ENCODE measurements at places on chromosomes 2 and 18.

- DNase-seq: no peak
Measured at GRCh38 chr2:142682528-142682927, 194.9 kb upstream of the KYNU start.

DNA sequence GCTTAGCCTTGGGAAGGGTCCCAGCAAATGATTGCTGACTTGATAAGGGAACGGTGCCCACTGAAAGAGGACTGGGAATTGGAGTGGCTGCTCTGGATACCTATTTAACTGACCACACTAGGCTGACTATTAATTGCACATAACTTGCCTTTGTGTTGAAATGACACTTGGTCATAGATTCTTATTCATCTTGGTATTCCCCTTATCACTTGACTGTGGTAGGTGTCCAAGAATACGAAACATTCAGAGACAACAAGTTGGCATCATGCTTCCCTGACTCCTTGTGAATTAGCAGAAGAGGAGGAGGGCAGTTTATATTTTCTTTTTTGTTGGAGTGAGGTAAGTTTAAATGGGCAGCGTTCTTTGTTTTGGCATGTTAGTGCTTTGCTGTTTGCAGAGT, 13.4 kb downstream of the FMNL2 start:
- no peak for DNase-seq

DNA sequence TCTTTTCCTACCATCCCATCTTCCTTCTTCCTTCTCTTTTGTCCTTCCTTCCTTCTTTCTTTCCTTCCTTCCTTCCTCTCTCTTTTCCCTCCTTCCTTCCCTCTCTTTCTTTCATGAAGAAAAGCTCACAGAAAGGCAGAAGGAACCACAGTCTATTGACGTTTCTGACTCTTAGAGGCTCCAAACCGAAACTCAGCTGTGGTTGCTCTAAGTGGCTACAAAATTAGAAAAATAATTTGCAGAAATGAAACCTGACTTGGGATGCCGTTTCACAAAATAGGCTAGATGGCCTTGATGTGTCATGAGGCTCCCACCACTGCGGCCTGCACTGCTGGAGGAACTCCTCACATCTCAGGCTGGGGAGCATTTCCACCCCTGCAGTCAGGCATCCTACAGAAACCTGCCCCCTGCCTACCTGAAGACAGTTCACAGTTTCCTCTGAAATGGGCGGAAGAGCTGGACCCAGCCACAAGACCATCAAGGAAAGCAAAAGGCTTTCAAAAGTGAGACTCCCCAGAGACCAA, 165.6 kb downstream of the SMAD7 start:
- DNase-seq: no peak

GRCh38 chr2:99862566-99862965, 279.8 kb downstream of the AFF3 start:
- no peak for DNase-seq

DNA sequence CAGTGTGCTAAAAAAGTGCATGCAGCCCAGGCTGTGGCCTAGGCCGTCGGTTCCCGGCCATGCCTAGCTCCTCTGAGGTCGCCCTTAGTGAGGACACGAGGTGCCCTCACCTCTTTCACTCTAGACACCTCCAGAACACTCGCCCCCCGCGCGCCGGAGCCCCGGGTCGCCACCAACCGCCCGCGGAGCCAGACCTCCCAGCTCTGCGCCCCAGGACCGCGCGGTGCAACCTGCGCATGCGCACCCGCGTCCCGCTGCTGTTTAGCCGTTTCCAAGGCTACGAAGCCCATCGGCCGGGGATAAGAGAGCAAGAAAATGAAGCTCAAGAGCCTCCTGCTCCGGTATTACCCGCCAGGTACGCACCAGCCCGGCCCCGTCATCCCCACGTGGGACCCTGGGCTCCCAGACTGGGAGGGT, at the start of gene DAW1:
Gene DAW1 (plus strand): TSS at position 257 of the 417 bp plus-strand sequence. CDS start 59 bp downstream, at position 316.
- DNase-seq: no peak

GRCh38 chr18:79796531-79797405, 970 bp upstream of the KCNG2 start:
- DNase-seq: no peak

DNA sequence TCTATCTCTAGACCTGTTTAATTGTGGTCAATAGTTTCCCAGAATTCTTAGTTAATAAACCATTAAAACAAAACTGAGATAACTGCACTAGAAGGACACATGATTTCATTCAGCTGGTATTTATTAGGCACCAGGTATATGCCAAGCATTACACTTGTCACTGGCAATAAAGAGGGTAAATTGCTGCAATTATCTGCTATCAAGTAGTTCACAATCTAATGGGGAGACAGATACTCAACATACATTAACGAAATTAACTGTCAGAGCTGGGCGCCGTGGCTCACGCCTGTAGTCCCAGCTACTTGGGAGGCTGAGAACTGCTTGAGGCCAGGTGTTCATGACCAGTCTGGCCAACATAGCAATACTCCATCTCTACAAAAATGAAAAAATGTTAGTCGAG, 71.7 kb upstream of the WIPF1 start:
- DNase-seq: no peak

DNA sequence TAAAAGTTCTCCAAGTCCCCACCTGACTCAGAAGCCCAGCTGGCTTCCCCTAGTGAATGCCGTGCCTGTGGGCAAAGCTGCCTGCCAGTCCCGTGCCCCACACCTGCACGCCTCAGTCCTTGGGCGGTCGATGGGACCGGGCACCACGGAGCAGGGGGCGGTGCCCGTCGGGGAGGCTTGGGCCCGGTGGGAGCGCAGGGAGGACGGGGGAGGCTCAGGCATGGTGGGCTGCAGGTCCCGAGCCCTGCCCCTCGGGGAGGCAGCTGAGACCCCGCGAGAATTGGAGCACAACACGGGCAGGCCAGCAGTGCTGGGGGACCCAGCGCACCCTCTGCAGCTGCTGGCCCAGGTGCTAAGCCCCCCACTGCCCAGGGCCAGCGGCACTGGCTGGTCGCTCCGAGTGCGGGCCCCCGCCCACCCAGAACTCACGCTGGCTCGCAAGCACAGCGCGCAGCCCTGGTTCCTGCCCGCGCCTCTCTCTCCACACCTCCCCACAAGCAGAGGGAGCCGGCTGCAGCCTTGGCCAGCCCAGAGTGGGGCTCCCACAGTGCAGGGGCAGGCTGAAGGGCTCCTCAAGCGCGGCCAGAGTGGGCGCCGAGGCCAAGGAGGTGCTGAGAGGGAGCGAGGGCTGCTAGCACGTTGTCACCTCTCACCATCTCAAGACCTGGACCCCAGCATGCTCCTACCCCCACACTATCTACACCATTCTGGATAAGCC, 215.5 kb downstream of the TNS1 start:
- no peak for DNase-seq

DNA sequence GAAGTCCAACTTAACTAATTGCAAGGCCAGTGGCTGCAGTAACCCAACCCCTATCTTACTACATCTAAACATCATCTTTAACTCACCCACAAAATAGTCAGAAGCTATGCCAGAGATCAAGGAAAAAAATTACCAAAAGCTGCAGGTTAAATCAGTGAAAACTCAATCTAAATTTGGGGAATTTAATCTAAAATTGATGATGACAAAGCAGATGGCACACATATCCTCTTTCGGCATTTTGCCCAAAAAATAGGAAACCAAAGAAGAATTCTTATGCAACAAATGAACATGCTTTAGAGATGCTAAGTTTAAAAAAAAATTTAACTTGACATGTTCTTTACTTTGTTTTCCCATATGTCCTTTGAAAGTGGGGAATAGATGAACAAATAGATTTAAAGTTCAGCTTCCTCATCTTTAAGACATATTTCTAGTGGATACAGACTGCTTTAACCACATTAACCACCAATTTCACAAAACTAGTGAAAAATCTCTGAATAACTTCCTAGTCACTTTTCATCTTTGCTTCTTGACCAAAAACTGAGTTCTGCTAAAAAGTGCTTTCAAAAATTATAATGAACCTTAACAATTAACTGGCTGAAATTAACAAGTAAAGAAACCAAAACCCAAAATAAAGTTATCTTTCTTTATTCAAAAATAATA, 74.3 kb upstream of the CCDC150 start:
- no peak for DNase-seq

DNA sequence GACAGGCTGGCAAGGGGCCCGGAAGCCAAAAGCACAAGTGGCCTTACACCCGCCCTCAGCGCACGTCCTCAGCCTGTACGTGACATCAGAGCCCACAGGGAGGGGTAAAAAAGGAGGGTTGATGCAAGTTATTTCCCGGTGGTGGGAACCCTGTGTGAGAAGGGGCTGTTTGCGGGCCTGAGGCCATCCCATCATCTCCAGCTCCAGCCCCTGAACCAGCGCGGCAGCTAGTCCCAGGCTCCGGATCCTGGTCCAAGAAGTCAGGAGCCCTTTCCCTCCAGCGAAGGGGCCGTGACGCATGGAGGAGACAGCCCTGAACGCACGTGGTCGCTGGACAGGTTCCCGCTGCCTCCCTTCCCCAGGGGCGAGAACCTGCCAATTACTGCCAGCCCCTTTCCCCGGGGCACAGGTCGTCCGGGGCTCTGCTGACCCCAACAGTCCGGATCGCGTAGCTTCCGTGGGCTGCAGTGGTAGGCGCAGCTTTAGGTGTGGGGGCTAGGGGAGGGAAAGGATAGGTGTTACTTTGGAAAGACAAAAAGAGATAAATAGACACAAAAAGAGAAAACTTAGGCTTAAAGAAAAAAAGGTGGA, 1.3 kb upstream of the LRP2 start:
- DNase-seq: no peak
